Left cardiac atrium (tissue), 4 donors: ENCODE measurements at places on chromosomes 6 and 20. TPM values are rescaled to one million over a fixed set of nuclear protein-coding genes. Genes with fewer than 3 reads are reported as not detected.

HLA-F gene
- 41.8 TPM for total RNA-seq

DLL1 gene
- total RNA-seq = 19.0 TPM

TSPO2 gene
- not detected for total RNA-seq

DNA sequence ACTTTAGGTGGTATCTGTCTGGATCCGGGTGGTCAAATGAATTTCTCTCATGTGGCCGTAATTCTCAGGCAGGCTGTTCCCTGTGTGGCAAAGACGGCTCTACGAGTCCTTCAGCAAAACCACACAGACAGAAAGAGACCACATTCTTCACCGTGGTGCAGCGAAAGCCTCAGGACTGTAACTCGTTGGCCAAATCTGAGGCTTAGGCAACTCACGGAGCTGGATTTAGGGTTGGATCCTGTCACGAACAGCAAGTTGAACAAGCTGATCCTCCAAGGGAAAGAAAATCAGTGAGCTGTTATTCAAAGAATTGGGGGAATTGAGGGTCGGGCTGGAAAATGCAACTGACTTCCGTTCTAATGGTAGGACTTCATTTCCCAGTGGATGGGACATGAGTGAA, 167.4 kb downstream of the ZMYND8 start:
- DNase-seq = no peak

DNA sequence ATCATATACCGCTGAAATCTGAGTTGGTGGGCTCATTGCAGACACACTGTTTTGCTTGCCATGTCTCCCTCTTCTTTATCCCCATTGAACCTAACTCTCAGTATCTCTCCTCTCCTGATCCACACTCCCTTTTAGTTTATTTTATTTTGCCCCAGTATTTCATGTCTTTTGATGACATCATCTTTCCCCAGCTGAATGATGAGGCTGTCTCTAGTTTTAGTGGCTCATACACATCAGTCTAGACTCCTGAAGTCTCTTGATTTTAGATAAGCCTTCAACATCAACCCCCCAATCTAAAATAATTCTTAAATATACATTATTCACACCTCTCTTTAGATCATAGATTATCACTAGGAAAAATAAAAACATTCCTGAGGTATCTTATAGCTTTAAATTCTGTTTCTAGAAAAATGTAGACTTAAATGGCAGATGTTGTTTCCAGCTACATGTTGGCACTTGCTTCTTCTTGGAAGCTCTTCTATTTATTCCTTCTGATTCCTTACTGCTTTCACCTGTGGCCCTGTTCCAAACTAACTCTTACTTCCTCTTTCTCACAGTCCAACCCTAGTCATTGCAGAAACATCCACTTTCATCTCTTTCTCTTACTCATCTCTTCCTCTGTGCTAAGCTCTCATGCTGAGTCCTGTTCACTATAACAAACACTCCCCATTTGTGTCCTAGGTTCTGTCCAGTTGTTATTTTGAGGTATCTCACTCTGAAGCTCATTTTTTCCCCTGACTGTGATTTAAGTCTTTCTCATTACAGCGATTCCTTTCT, 191.9 kb upstream of the SLC35B3 start:
- no peak for DNase-seq

DNA sequence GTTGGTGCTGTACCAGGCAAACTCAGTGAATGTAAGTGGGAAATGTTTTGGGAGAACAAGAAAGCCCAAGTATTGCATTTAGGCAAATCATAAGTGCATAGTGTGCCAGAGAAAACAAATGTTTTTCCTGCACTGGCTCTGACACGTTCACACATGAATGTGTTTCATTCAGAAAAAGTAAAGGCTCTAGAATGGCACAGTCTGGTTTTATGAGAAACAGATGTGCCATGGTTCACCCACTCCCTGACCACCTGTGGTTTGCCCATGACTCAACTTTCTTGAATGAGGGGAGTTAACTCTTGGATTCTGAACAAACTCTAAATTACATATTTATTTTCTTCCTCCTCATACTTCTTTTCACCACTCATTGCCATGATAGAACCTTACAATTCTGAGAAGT, 126.9 kb downstream of the KCNQ5 start:
- no peak for DNase-seq

DNA sequence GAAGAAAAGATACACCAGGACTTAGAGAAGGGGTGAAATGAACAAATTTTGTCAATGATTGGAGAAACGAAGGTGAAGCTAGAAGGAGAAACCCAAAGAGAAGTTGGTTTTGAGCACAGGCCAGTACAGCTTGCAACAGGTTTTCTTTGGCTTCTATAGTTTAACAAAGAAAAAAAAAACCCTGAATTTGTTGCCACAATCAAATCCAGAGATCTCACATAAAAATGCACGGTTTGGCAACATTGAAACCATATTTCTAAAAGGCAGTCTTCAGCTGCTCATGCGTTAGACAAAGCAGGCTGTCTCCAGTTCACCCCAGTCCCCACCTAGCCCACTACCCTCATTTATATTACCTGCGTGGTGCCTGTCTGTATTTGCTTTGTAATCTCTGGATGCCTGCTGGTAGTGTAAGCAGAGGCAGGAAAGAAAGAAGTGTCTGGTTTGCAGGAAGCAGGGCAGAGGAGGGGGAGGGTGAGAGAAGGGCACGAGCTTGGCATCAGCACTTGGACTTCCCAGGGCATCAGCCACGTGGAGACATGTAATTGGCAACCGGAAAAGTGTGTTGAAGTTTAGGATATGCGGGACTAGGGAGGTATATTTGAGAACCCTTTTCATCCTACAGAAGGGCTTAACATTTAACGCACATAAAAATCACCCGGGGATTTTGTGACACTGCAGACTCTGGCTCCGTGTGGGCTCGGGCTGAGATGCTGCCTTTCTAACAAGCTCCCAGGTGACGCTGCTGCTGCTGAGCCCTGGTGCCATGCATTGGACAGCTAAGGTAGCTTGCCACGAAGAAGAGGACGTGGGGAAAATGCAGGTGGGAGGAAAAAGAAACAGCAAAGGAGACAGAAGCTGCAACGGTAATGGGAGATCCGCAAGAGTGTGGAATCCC, 14.4 kb downstream of the PFDN4 start:
- DNase-seq = no peak

- no peak for DNase-seq
Observed at GRCh38 chr20:55761100-55761499, 244.2 kb downstream of the CBLN4 start.
